ENCODE measurements at places on chromosomes 13 and 19. TPM values are rescaled to one million over a fixed set of nuclear protein-coding genes. Genes with fewer than 3 reads are reported as not detected.

Gene GRWD1
- total RNA-seq, result 36.5 TPM

Gene SIGLEC5
- not detected for total RNA-seq

Gene FOSB
- total RNA-seq, result 287 TPM

Gene ATP4A
- 0.22 TPM for total RNA-seq

Gene C3
- total RNA-seq, result 35.3 TPM

Gene GGN
- total RNA-seq, result 1.3 TPM

Gene KIR2DL4
- not detected for total RNA-seq

Gene S1PR5
- 2.2 TPM for total RNA-seq

Gene ACOD1
- not detected for total RNA-seq

Gene TPTE2
- total RNA-seq, result 0.60 TPM

Gene FCGBP
- 2.5 TPM for total RNA-seq

Gene RFPL4A
- total RNA-seq, result not detected
